ENCODE measurements at places on chromosomes 2 and 18.

DNA sequence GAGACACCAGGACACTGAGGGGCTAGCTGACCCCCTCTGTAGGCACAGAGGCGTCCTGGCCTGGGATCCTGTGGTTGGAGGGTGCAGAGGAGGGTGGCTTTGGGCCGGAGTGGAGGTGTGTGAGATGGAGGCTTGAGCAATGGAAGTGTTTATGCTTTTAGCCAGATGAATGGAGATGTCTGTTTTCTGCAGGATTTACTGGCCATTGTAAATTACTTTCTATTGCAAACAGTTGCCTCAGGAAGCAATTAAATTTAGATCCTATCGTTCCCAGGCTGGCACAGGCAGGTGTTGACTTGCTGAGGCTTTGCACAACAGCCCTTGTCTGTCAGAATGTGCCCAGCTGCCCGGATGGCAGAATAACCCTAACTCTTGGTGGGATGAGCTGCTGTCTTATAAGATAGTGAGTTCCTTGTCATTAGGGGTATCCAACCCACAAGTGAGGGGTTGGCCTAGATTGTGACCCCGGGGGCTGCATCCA, 1.8 kb upstream of the ARID5A start:
- DNase-seq = no peak

DNA sequence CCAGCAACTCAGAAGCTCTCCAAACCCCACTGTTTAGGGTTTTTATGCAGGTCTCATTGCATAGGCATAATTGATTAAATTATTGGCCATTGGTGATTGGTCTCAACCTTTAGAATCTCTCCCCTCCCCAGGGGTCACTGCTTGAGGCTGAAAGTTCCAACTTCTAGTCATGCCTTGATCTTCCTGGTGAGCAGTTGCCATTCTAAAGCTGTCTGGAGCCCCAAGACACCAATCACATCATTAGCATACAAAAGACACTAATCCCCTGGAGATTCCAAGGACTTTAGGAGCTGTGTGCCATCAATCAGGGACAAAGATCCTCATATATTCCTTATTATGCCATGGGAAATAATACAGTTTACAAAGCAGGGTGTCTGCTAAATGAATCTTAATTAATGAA, 863.4 kb upstream of the KLHL29 start:
- DNase-seq = no peak

- DNase-seq = no peak
Observed at GRCh38 chr2:73134471-73134870, 21.7 kb upstream of the RAB11FIP5 start.

DNA sequence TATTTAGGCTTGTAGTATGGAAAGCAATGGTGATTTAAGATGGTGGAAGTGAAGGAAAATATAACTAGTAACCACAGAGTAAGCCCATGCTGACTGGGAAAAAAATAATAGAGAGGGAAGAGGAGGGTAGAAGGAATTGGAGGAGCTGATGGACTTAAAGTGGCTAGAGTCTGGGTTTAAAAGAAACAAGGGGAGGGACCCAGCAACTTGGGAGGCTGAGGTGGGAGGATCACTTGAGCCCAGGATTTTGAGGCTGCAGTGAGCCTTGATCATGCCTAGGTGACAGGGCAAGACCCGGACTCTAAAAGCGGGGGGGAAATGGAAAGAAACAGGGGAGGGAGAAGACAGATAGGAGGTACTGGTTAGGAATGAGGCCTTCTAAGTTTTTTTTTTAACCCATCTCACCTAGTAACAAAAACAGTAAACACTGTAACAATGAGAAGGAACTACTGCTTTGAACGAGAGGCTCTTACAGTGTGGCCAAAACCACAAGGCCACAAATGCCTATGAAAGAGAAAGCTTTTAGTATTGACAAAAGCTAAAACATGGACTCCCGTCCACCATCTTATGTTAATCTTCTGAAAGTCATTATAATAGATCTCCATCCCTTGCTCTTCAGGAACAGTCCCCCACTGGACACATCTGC, 26.6 kb downstream of the METTL8 start:
- DNase-seq = no peak

DNA sequence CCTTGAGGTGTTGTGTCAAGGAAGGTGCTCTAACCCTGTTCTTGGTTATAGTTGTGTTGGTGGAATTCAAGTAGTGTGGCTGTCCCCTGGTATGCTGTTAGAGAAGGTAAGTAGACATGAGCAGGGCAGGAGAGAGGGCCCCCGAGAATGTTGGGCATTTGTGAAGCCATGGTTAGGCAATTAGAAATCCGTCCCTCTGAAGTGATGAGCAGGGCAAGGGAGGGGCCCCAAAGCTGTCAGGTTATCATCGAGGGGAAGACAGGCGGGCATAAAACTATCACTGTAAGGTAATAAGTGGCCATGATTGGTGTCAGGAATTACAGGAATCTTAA, 5.2 kb downstream of the XRCC5 start:
- DNase-seq = no peak

DNA sequence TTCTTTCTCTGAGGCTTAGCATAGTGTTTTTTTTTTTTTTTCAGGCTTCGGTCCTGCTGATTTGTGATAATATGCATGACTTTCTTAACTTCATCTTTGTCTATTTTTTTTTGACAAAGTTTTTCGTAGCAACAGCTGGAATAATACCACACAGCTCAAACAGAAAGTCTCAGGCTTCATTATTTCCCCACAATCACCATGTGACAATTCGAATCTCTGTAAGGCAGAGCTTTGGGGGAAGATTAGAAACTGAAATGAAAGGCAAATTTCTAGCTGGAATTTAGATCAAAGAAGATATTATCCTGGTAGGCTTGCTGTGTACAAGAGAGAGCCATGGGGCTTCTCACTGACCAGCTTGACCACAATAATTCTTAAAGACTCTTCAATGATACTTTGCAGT, 12.2 kb upstream of the CD28 start:
- DNase-seq = no peak

- DNase-seq = no peak
Observed at GRCh38 chr2:149994057-149994728, 406.6 kb upstream of the MMADHC start.

DNA sequence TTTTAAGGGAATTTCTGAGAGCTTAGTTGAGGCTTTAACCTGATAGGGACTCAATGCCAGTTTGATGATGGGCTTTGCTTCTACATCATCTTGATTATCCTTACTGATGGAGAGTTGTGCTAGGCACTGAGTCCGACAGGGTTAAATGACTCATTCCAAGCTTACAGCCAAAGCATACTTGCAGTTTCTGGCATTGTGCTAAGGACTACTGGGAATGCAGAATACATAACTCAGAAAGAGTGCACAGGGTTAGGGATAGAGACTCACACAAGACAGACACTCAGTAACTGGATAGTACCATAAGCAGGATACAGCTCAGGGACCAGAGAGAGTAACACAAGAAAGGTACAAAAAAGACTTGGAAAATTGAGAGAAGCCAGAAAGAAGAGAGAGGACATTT, 94.1 kb upstream of the SLC14A2 start:
- DNase-seq = no peak

- no peak for DNase-seq
Observed at GRCh38 chr2:128710729-128711128, 392.1 kb upstream of the HS6ST1 start.

DNA sequence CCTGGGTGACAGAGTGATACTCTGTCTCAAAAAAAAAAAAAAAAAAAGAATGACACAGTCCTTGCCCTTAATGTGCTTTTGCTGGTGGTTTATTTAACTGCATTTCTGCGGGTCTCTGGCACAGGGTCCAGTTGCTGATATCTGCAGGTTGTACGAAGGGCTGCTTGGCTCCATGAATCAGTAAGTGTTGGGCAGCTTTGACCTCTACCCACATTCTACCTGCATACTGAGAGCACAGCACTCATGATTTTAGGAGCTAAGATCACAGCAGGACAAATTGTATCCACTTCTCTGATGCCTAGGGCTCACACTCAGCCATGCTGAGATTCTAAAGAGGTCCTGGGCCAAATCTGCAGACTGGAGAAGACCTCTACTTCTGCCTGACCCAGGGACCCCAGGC, 119.4 kb upstream of the MYCN start:
- DNase-seq = no peak

DNA sequence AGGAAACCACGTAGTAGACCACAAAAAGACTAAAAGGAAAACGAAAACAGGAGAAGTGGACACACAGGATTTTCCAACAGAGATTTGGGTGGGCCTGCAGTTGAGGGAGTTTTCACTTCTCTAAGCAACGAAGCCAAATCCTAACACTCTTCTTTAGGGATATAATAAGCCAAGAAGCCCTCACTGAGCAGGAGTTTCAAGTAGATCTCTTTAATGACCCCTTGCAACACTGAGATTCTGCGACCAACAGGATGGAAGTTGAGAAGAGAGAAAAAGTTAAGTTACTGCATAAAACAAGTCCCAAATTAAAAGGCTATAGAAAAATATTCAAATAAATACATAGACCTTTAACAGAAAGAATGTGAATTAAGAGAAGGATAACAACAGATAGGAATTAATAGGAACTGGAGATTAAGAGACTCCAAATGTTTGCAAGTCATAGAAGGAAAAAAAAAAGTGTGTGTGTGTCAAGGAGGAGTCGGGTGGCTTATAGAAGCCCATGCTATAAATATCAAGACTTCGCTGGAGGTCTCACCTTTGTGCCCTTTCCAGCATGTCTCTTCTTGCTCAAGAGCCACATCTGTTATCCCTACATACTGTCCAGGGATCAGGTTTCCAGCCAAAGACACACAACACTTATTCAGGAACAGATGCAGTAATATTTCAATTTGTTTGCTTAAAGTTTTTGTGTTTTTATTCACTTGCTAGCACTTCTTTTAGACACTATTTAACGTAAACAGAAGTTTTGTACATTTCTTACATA, 69.4 kb upstream of the ARHGAP28 start:
- DNase-seq = no peak

DNA sequence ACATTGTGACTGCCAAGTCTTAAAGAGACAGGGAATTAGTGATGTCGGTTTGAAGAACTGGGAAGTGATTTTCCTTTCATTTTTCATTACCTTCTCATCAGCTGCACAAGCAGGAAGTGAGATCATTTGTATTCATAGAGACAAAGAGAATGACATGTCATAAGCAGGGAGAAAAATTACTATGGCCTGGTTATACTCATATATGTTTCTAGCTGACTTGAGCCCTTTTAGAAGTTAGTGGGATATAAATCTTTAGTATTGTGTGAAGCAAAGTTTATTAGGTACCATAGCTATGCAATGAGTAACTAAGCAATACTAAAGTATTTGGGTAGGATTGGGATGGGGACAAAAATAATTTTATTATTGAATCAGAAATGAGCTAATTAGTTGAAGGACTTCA, 284.1 kb downstream of the PID1 start:
- DNase-seq = no peak

- DNase-seq = no peak
Observed at GRCh38 chr2:71101656-71102055, 28.4 kb downstream of the MCEE start.

- no peak for DNase-seq
Observed at GRCh38 chr2:160372585-160372984, 121.0 kb downstream of the RBMS1 start.

DNA sequence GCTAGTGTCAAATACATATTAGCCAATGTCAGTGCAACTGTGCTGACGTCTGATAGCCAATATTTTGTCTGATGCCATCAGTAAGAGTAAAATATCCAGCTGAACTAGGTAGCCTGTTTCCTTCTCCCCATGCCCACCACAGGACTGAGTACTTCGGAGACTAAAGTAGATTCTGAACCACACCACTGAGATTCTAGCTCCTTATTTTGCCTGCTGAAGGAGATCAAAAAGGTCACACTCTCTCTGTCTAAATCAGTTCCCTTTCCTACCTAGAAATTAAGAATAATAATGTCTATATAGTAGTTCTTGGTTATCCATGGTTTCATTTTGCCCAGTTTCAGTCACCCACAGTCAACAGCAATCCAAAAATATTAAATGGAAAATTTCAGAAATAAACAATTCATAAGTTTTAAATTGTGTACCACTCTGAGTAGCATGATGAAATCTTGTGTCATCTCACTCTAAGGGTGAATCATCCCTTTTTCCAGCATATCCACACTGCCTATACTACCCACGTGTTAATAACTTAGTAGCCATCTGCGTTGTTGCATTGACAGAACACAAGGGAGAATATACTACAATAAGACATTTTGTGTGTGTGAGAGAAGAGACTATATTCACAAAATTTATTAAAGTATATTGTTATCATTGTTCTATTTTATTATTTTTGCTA, 1043.3 kb upstream of the PIK3C3 start:
- DNase-seq = no peak

- no peak for DNase-seq
Observed at GRCh38 chr2:228352048-228352447, 170.6 kb upstream of the SPHKAP start.

DNA sequence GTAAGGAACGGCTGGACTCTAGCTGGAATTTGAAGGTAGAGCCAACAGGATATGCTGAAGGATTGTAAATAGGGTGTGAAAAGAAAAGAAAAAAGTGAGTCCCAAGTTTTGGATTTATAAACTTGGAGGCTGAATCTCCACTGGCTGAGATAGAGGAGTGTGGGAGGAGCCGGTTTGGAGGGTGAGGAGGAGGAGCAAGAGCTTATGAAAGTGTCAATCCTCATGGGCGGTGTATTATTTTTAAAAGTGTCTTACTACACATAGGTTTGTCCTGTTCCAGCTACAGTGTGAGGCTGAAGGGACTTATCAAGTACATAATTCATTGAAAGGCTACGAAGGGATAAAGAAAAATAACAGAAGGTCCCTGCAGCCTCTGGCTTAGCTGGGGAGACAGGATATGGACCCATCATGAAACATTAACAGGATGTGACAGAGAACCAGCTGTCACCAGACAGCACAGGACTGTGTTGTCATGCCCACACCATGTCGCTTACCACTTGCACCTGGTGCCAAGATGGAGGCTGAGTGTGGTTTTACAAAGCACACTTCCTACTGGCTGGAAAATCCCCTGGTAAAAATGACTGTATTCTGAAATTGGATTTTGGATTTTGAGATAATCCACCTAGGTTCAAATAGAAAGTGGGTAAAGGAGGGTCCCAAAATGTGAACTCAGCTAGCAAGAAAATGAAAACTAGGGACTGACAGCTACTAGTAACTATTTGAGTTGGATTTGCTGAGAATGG, 2.5 kb upstream of the MREG start:
- peak; percentile 44 for DNase-seq

DNA sequence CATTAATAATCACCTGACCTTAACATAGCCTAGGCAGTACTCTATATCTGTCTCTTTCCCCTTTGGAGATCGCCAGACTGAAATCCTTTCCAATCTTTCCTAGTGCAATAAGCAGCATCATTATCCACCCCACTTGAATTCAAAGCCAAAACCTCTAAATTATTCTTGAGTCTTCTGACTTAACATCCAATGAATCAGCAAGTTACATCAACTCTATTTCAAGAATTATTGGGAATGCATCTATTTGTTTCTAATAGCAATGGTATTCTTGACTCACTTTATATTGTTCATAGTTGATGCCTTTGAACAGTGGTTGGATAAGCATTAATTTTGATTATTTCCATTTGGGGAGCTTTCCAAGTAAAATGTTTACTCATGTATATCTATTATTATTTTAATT, 144.8 kb downstream of the ZNF804A start:
- DNase-seq = no peak

- DNase-seq = no peak
Observed at GRCh38 chr2:43000242-43001054, 208.1 kb upstream of the HAAO start.

- DNase-seq = no peak
Observed at GRCh38 chr2:129641371-129641770, 338.1 kb upstream of the RAB6C start.
